NK-92 treated with Interleukin-12 subunit alpha and Interleukin-12 subunit beta, amount 100 ng/mL, for 24 hours (cell line): ENCODE measurements at places on chromosomes 12 and 14.

GRCh38 chr12:63038713-63039100 is 103.8 kb upstream of the PPM1H start:
- no peak for DNase-seq

DNA sequence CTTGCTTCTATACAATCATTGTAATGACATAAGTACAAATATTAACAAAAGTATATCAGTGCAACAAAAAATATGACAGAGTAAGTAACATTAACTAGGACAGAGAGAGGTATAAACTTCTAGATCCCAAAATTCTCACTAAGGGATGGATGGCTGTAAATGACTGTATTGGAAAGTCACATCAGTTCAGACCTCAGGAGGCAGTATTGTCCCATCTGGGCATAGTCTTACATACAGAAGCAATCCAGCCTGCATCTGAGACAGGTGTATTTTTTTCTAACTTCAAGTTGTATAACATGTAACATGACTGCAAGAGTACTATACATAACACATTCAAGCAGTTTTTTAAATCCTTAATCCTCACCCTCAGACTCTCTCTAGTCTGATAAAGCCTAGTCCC is 99.0 kb downstream of the GARIN6 start:
- DNase-seq, result no peak

- no peak for DNase-seq
These were observed 78.3 kb downstream of the WDR20 start for GRCh38 chr14:102217987-102218421.

- no peak for DNase-seq
These were observed 30.4 kb downstream of the PPP1R13B start for GRCh38 chr14:103816991-103817390.

GRCh38 chr12:19712041-19712440 is 272.7 kb downstream of the AEBP2 start:
- no peak for DNase-seq

- DNase-seq, result no peak
These were observed 1501.8 kb downstream of the AACS start for GRCh38 chr12:126567016-126567415.

DNA sequence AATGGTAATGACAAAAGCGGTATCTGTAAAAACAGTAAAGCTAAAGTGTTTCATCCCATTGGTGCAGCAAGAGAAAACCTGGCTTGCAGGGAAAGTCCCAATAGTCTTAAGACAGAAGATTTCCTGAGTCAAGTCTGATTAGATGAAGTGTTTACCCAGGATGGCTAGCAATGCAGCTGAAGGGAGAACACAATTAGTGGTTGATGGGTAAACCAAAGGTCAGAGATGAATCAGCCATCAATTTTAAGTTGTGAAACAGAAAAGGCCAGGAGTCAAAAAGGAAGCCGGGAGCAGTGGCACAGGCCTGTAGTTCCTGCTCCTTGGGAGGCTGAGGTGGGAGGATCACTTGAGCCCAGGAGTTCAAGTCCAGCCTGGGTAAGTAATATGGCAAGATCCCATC is 52.6 kb downstream of the SEC23A start:
- no peak for DNase-seq

- no peak for DNase-seq
These were observed 26.5 kb upstream of the RIC8B start for GRCh38 chr12:106747973-106748436.

- no peak for DNase-seq
These were observed at the start of gene SLC6A15 for GRCh38 chr12:84912198-84913128. Gene SLC6A15, minus strand, starts transcription at chr12:84912799. Its CDS starts 20,679 bp downstream, at chr12:84892120.

- no peak for DNase-seq
These were observed 29.9 kb upstream of the RBM19 start for GRCh38 chr12:113996026-113996425.

GRCh38 chr14:91354979-91355685 is 62.5 kb downstream of the CCDC88C start:
- no peak for DNase-seq

DNA sequence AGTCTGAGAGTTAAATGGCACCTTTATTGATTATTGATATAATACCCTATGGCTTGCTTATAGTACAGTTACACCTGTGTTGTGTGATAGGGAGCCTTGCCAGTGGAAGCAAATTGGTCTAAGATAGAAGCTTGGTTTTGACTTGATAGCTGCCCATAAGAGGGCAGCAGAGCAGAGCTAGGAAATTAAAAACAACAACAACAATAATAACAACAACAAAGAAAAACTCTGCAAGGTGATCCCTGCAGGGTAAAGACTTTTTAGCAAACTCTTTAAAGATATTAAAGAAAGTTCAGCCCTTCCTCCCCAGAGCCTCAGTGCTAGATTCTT is 18.0 kb upstream of the RNASE10 start:
- DNase-seq, result no peak

- no peak for DNase-seq
These were observed 22.4 kb downstream of the OR10G2 start for GRCh38 chr14:21612324-21612723.

- DNase-seq, result no peak
These were observed 108.7 kb upstream of the MIS18BP1 start for GRCh38 chr14:45361727-45362126.

GRCh38 chr14:55789406-55789805 is 209.4 kb downstream of the KTN1 start:
- no peak for DNase-seq

DNA sequence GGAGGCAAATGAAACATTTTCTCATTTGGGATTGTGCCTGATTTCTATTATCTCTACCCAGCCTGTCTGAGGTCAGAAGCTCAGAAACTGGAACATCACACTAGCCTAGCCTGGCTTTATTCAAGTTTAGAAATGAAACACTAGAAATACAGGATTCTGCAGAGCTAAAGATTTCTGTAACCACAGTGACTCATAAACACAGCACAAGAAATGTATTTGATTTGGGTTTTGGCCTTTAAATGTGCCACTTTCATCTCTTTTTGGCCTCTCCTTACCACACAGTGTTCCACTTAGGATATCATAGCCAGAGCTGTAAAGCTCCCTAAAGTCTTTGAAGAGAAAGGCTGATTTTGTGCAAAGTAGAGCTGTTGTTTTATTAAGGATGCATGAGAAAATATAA is 307.5 kb downstream of the EMP1 start:
- no peak for DNase-seq

DNA sequence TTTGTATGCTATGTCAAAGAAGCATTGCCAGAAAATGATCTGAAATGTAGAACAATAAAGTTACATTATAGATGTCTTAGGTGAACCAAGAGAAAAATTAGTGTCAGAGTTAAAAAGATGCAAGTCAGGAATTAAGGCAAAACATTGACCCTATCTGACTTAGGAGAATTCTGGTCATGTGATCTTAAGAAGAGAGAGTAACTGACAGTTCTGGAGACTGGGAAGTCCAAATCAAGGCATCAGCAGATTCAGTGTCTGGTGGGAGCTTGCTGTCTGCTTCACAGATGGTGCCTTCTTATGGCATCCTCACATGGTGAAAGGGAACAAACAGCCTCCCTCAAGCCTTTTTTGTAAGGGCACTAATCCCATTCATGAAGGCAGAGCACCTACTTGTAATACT is 42.8 kb downstream of the BICD1 start:
- DNase-seq, result no peak

DNA sequence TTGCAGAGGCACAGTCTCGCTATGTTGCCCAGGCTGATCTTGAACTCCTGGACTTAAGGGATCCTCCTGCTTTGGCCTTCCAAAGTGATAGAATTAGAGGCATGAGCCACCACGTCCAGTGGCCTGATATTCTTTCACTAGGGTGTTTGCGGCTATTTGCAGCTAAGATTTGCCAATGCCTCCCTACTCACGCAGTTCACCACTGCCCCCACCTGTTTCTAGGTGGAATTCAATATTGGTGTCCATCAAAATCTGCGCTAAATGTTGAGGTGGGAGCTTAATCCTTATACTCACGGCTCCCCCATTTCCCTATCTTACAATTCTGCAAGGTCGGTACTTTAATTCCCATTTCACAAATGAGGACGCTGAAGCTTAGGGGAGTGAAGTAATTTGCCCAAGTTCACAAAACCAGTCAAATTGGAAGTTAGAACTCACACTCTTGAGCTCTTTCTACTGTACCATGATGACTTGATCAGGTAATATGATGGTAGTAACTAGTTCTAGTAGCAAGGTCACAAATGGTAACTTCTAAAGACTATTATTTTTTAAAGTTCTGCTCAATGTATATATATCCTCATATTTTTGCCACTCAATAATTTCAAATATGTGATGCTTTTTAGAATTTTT is 22.1 kb upstream of the LRRC9 start:
- DNase-seq, result no peak

- DNase-seq, result no peak
These were observed 68.0 kb downstream of the RNF34 start for GRCh38 chr12:121467638-121468498.

DNA sequence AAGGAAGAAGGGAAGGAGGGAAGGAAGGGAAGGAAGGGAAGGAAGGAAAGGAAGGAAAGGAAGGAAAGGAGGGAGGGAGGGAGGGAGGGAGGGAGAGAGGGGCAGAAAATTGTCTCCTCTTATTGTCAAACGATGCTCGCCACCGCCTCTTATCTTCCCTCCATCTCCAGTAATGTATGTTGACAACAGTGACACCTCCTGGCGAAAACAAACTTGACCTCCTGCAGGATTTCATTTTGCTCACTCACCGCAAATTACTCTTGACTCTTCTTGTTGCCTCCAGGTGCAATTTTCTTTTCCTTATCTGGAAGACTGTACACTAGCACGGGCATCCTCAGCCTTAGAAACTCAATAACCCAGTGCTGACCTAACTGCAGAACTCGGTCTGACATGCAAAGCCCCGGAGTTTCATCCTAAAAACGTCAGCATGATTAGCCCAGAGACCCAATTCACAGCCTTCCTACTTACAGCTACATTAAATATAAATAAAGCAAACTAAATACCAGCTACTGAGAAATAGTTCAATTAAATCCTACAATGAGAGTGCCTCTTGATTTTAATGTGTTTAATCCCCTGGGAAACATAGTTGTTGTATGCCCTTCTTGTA is 512.4 kb upstream of the TMPO start:
- no peak for DNase-seq

DNA sequence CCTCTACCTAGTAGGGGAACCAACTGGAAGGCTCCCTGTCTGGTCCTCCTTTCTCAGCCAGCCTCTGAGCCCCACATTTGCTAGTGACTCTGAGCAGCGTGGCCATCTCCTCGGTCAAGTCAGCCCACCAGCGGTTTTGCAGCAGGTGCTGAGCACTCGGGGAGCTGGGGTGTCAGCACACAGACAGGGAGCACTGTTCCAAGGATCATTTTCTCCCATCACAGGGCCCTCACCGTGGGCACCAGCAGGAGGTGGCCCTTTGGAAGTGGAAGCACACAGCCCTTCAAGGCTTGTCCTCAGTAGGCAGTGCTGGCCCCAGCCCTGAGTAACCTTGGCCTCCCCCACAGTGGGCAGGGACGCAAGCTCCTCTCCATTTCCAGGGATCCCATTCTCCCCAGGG is 24.1 kb upstream of the EML1 start:
- DNase-seq, result no peak

- DNase-seq, result no peak
These were observed 96.0 kb upstream of the MAX start for GRCh38 chr14:65198346-65198745.

- DNase-seq, result no peak
These were observed 238.4 kb downstream of the MED13L start for GRCh38 chr12:116039081-116039480.

- DNase-seq, result no peak
These were observed 29.4 kb upstream of the LRP1-AS start for GRCh38 chr12:57176846-57177245.

- DNase-seq, result no peak
These were observed 26.5 kb downstream of the NUDT4 start for GRCh38 chr12:93403988-93404803.
